ENCODE measurements at places on chromosomes 3 and 15.

- DNase-seq = no peak
Measured at GRCh38 chr15:61309031-61309511, 80.0 kb upstream of the RORA start.

DNA sequence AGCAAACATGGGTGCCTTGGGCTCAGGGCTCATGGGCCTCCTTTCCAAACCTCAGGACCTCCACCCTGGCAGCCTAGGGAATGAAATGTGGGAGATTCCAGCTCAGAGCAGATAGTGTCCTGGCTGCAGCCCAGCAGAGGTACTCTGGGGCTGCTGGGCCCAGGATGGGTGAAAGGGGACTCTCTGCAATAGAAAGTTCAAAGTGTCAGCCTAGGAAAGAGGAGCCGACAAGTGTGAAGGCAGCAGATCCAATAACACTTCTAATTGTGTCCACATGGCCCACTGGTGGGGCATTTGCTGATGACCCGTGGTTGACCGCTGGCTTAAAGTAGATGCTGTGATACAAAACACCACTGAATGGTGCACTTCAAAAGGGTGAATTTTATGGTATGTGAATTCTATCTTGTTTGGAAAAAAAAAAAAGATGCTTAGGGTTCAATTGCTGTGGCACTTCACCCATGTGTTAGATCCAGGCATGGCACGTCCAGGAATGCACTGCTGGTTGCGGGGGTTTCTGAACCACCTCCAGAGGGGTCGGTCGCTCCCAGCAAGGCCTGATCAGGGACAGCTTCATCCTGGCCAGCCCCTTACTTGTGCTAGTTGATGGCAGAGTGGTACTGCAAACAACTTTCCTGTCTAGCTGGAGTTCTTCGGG, 20.9 kb downstream of the AMOTL2 start:
- no peak for DNase-seq

DNA sequence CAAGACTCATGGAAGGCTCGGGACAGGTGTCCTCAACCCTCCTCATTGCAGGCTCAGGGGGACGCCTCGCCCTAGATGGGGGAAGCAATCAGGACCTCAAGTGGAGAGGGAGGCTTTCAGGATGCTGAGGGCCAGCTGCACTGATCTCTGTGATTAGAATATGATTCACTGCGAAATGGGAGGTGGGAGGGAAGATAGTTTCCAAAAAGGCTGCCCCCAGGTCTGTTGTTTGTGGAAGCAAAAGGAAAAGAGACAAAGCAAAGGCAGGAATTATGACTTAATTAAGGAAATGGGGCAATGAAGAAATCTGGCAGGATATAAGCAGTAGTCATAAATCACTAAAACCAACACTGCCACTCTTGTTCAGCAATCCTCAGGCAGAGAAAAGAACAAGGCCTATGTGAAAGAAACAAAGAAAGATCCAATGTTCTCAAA, 85.6 kb upstream of the ABHD17C start:
- no peak for DNase-seq

- no peak for DNase-seq
Measured at GRCh38 chr15:54101664-54102270, 123.5 kb downstream of the UNC13C start.

GRCh38 chr3:57031631-57032541, 28.6 kb upstream of the SPATA12 start:
- no peak for DNase-seq

DNA sequence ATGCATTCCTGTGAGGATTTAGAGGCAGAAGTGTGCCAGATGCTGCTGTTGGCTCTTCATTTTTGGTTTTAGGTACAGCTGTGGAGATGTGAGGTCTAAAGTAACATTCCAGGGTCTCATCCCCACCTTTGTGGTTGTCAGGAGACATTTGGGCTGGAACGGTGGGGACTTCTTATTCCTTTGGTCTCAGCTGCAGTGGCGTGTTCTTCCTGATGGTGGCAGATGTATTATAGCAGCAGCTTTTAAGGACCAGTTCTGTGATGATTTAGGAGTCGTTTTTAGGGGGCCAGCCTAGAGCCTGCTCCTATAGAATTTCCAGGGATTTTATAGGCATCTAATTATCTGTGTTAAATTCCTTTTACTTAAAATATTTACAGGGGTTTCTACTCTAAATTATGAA, 221.0 kb upstream of the EOMES start:
- DNase-seq = no peak

DNA sequence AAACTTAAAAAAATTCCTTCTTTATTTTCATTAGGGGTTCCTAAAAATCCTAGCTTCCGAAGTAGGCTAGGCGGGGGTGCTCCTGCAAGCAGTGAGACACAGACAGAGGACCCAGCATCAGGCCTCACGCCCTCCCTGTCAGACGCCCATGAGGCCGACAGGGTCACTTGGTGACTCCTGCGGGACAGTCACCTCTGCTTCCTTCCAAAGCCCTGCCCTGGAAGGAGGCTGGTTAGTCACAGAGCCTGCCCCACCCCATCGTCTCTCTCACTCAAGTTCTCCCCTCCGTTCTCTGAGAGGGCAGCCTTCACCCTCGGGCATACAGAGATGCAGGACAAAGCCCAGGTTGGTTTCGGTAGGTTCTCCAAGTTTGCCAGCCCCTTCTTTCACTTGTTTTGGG, 38.6 kb downstream of the EHD4 start:
- DNase-seq = no peak

GRCh38 chr3:195208183-195208582, 62.8 kb downstream of the XXYLT1 start:
- peak; percentile 11 for DNase-seq
